ENCODE measurements at places on chromosomes 6 and 20.

GRCh38 chr20:21968486-21968885, 263.0 kb downstream of the PAX1 start:
- DNase-seq, result no peak

- no peak for DNase-seq
These were observed 208.0 kb downstream of the TBXT start for GRCh38 chr6:165959627-165960026.

GRCh38 chr6:150099953-150100352, 31.0 kb upstream of the ULBP3 start:
- DNase-seq, result no peak

DNA sequence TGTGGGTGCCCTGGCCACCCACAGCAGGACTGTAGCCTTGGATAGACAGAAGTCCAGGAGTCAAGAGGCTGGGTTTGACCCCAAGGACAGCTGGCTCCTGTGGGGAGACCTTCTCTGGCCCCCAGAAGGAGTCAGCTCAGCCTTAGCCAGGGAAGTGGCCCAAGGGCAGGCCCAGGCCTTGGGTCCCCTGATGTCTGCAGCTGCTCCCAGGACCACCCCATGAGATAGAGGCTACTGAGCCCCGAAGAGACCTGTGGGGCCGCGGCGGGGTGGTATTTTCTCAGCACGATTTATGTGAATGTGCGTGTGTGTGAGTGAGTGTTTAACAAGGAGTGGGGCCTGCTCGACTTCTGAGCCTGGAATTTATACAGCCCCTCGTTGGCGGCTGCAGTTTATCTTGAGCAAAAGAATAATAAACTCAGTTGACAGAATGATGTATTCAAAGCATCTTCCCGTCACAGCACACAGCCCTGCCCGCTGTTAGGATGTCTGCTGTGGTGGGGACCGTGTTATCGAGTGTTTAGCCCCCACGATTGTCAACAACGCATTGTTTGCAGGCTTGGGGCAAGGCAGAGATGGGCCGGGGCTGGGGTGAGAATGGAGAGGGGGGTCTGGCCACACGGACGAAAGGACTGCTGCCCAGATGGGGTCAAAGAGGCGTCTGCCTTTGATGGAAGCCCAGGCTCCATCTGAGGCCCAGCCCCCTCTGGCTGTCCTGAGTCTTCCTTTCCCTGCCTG, 163.3 kb downstream of the VEGFA start:
- no peak for DNase-seq

Measured in stimulated activated CD4-positive, alpha-beta T cell treated with anti-CD3 and anti-CD28 coated beads, Interleukin-1b, Interleukin-23, amount 100 ng/mL, for 1 hour (primary cell).